Activated CD8-positive, alpha-beta memory T cell treated with anti-CD3 and anti-CD28 coated beads for 24 hours (primary cell): ENCODE measurements at places on chromosomes 4 and X.
A peak's percentile ranks its signal among the peaks of the same experiment; 100 is the strongest.

- DNase-seq: no peak
Observed at GRCh38 chr4:115165503-115165902, 52.1 kb upstream of the NDST4 start.

DNA sequence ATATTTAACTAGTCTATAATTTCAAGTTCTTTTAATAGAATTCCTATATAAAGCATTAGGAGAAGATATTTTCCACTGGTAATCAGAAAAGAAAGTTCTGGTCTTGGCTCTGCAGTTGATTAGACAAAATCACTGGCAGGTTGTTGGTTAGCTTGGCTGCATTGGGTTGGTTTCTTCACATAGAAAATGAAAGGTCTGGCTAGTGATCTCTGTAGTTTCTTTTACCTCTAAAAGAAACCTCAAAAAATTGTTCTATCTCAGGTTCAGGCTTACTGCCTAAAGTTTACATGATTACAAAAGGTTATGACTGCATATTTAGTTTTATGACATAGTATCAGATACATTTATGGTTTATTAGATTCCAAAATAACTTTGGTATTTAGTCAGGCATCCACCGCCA is 95.8 kb upstream of the NAP1L5 start:
- no peak for DNase-seq

DNA sequence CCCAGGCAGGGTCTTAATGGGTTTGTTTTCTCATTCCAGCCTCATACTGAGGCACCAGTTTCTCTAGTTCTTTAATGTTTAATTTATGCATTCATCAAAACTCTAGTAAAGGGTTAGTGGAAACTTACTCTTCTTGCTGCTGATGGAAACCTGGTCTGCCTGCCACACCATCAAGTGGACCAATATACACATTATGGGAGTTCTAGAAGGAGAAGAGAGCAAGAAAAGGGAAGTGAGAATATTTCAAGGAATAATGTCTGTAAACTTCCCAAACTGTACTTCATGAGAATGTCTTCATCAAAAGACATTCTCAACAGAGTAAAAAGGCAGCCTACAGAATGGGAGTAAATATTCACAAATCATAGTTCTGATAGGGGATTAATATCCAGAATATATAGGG is 20.9 kb upstream of the DHX15 start:
- DNase-seq: no peak

GRCh38 chrX:132999209-132999608 is 40.8 kb upstream of the HS6ST2 start:
- DNase-seq: no peak

GRCh38 chr4:108590776-108591175 is 29.6 kb upstream of the RPL34 start:
- DNase-seq: no peak

DNA sequence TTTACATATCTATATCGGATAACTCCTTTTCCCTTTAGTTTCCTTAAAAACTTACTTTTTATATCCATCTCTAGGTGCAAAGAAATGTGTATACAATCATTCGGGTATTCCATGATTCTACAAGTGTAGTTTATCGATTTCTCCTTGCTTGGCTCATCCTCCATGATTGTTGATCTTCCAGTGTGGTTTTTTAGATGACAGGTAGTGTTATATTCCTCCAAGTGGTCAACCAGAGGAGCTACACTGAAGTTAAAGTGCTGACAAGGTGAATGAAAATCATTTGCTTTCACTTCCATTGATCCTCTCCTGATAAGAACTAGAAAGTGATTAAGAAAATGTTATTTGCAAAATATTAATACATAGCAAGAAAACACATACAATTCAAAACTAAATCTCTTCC is 38.5 kb downstream of the TMEM156 start:
- no peak for DNase-seq

DNA sequence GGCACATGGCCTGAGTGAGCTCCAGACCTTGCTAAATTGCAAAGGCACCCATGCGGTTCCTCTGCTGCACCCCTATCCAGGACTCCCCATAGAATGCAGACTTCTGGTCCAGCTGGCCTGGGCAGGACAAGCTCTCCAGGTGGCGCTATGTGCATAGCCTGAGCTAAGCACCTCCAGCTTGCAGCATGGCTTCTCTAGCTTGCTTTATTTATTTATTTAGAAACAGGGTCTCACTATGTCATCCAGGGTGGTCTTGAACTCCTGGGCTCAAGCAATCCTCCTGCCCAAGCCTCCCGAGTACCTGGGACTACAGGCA is 5.5 kb upstream of the WFS1 start:
- no peak for DNase-seq

GRCh38 chr4:187480146-187481145 is 515.1 kb upstream of the ZFP42 start:
- no peak for DNase-seq

GRCh38 chrX:54495814-54496516 is at the start of gene FGD1:
FGD1 (minus strand) TSS chrX:54496234; CDS start chrX:54495432, 802 bp downstream.
- DNase-seq: peak; percentile 71

GRCh38 chr4:144355811-144356757 is 215.6 kb upstream of the GYPA start:
- no peak for DNase-seq

DNA sequence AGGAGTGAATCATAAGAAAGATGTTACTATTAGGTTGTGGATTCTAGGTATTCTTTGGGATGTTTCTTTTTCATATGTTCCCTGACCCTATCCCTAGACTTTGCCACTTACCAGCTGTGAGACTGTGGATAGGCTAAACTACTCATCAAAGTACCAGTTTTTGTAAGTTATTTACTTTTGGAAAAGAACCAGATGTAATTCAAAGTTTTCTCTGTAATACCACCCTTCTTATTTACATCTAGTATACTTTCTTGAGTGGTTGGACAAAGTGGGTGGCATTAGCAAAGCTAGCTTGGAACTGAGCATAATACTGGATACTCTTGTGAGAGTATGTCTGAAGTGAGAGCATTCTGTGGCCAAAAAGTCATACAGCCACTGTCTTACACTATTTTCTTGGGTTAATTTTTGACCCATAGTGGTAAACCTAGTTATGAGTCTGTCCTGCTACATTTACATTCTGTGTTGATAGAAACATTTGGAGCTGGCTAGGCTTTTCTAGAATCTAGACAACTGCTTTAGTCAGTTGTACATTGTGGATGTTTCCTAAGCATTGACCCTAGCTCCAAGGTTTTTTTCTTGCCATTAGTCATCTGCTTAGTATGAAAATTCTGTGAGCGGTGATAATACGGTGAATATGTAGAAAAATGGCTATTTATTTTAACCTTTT is 41.7 kb downstream of the KDM6A start:
- DNase-seq: no peak

- DNase-seq: no peak
Observed at GRCh38 chr4:65508168-65508567, 162.1 kb downstream of the EPHA5 start.

DNA sequence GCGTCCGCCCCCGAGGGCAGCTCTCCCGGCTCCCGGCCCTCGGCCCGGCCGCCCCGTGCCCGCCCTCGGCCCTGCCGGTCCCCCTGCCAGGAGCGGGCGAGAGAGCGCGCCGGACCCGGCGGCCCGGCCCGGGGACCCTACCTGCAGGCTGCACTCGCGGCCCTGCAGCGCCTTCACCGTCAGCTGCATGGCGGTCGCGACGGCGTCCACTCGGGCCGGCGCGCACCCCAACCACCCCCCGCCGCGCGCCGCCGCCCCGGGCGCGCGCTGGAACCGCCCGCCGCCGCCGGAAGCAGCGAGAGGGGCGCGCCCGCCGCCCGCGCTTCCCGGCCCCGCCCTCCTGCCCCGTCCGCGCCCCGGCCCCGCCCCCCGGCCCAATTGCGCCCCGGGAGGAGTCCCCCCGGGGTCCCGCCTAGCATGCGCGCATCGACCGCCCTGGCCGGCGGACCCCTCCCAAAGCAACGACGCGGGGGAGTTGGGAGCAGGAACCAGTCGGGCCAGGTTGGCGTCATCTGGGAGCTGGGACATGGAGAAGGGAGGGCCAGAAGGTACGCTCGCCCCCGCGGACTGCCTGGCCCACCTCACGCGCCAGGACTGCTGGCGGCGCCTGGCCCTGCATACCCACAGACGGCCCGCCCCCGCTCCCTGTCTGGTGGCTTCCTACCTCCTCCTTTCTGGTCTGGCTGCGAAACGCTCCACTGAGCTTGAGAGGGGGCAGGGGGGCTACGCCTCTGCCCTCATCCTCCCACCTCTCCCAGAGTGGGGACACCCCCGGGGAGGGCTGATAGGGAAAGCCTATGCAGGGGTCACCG is at the start of gene UBL4A:
Gene UBL4A (minus strand): TSS at position 220 of the 812 bp plus-strand sequence. CDS start 31 bp downstream, at position 189.
- peak; percentile 81 for DNase-seq

- no peak for DNase-seq
Observed at GRCh38 chr4:185924458-185925044, 112.6 kb upstream of the SORBS2 start.

- no peak for DNase-seq
Observed at GRCh38 chr4:36273276-36273675, 8.1 kb upstream of the DTHD1 start.

GRCh38 chr4:83272900-83273299 is 11.7 kb downstream of the COQ2 start:
- DNase-seq: no peak

DNA sequence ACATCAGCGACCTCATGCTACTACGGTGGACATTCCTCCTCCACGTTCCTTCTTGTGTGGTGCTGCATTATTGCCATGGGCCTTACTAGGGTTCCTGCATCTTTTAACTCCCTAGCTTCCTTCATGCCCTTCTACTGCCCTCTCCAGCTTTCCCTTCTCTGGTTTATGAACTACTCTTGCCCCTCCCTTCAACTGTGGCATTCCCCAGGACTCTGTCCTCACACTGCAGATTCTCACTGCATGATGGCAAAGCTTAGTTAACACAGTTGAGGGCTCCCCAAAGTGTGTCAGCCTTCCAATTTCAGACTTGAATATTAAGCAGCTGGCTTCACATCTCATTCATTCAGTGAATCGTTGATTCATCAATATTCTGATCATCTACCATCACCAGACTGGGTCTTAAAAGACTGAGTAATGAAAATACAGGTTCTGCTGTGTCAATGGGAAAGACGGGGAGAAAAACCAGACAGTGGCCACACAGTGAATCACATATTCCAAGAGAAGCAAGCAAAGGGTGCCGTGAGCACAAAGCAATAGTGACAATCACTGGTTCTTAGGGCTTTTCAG is 53.0 kb downstream of the ZFX start:
- DNase-seq: no peak

DNA sequence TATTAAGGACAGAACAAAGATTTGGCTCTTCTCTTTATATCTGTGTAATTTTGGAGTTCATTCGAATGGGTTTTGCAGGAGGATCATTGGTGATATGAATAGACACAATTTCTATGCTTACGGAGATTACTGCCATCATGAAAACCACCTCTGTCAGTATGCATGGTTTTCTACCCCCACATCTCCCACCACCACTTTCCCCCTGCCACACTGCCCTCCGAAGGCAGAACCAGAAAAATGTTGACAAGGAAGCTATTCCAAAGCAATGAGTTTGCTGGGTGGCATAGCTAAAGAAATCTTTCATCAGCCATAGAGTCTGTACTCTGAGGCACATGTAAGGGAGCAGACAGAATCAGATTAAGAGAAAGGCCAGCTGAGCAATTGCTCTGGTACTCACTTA is 567.3 kb upstream of the ACTRT1 start:
- DNase-seq: no peak

GRCh38 chrX:2387614-2388239 is 113.0 kb downstream of the DHRSX start:
- DNase-seq: no peak

GRCh38 chrX:102339312-102340298 is 92.6 kb downstream of the NXF2 start:
- DNase-seq: no peak

DNA sequence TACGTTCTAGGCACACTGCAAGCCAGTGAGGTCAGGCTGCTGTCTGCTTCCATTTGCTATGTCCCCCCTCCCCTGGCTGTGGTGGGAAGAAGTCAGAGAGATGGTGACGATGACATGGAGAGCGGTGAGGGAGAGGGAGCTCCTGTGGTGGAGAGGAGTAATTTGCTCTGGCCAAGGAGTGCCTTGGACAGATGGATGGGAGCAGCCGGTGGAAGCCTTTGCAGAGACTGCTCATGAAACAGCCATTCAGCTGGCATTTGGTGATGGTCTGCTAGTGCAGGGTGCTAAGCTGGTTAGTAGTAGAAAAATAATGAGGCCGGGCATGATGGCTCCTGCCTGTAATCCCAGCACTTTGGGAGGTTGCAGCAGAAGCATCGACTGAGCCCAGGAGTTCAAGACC is 124.1 kb downstream of the FHDC1 start:
- no peak for DNase-seq

DNA sequence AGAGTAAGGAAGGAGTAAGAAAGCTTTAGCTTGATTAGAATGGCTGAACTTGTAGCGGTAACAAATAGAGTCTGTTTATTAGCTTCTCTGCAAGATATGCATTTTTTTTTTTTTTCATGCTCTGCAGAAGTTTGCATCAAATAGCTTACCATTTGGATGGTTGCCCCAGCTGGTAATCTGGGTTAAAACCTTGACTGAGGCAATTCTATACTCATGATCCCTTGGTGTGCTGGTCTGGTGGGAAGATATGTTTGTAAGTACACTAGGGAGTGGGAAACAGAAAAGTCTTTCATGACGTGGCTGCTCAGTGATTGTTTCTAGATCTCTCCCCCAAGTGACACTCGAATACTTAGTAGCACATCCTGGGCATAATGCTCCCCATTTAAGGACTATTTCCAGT is 32.1 kb downstream of the SEPTIN11 start:
- DNase-seq: no peak

- no peak for DNase-seq
Observed at GRCh38 chr4:75512386-75513211, 1.6 kb downstream of the RCHY1 start.

- no peak for DNase-seq
Observed at GRCh38 chr4:177483271-177483670, 41.0 kb upstream of the AGA start.

DNA sequence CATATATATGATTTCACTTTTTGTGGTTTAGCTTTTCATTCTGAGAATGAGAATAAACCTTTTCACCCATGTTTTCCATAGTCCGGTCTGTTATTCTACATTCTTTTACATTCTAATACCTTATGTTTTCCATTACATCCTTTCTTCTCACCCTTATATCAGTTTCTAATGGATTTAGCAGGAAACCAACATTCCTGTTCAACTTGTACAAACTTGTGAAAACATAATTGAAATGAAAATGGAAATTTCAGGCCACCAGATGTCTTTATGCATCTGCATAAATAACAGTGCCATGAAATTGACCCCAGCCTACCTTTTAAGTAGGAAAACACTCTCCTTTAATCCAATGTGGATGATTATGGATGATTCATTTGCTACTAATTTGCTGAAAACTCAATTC is 494.8 kb upstream of the ZFP42 start:
- DNase-seq: no peak

DNA sequence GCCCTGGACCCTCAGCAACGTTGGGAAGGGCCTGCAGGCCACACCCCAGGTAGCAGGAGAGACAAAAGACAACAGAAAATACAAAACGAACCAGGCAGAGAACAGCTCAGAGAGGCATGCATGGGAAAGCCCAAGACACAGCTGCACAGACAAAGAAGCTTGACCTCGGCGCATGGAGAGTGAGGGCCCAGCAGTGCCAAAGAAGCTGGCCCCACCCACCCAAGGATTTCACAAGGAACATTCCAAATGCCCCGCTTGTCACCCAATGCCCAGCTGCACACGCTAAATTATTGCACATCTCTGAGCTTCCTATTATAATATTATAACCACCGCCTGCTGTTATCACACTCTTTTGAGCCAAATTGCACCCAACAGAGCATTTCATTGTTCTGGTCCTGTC is 147.7 kb upstream of the TBL1X start:
- DNase-seq: no peak
